ENCODE measurements at places on chromosomes 6 and 20. TPM values are rescaled to one million over a fixed set of nuclear protein-coding genes. Genes with fewer than 3 reads are reported as not detected.
A peak's percentile ranks its signal among the peaks of the same experiment; 100 is the strongest.

GRCh38 chr6:155327326-155328073 lies 13.2 kb upstream of the TFB1M start:
- no peak for DNase-seq
- H3K4me3 ChIP-seq: no peak overlapping the region
- no peaks in the 10 kb centered on the region for H3K4me1 ChIP-seq
- H3K27ac ChIP-seq: no peak overlapping the region

Gene ZSCAN12
- total RNA-seq: 4.2 TPM

Gene LY6G5C
- total RNA-seq: not detected

DNA sequence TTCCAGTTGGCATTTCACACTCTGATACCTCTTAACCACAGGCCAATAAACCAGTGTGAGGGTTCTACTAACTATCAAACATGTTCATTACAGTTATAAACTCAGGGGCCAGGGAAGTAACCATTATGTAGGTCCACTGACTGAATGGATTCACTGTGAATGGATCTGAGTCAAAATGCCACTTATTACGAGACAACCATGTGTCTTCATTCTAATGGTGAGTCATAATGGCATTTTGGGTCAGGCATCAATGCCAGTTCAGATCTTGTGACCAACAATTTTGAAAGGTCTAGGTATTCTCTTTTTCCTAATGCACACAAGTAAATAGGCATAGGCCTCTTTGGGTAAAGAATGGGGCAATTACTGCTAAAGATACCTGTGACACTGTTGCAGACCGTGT lies 112.2 kb upstream of the HEY2 start:
- no peaks in the 10 kb centered on the region for H3K36me3 ChIP-seq
- H3K27ac ChIP-seq: no peak overlapping the region
- no peaks in the 10 kb centered on the region for H3K27me3 ChIP-seq
- DNase-seq: no peak
- H3K4me1 ChIP-seq: no peaks in the 10 kb centered on the region

DNA sequence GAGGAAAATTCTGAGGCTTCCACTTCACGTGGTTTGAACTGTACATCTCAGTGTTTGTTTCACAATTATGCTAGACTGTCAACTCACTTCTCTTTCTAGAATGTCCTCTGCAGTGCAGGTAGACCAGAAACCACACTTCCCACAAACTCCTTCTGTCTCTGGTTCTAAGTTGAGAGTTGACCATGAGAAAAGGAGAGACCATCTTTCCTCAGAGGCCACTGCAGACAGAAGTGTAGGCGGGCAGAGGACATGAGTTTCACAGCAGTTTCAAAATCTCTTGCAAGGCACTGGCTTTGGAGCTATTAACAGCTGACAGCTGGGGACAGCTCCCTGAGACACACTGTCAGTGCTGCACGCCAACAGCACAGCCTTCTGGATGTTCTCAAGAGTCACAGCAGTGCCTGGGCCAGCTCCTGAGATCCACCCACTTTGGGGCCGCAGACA lies 55.4 kb upstream of the MOXD1 start:
- H3K4me3 ChIP-seq: no peak overlapping the region
- no peaks in the 10 kb centered on the region for H3K27me3 ChIP-seq
- no peak for DNase-seq
- H3K36me3 ChIP-seq: peaks cover 33% of the 10 kb centered on the region

DNA sequence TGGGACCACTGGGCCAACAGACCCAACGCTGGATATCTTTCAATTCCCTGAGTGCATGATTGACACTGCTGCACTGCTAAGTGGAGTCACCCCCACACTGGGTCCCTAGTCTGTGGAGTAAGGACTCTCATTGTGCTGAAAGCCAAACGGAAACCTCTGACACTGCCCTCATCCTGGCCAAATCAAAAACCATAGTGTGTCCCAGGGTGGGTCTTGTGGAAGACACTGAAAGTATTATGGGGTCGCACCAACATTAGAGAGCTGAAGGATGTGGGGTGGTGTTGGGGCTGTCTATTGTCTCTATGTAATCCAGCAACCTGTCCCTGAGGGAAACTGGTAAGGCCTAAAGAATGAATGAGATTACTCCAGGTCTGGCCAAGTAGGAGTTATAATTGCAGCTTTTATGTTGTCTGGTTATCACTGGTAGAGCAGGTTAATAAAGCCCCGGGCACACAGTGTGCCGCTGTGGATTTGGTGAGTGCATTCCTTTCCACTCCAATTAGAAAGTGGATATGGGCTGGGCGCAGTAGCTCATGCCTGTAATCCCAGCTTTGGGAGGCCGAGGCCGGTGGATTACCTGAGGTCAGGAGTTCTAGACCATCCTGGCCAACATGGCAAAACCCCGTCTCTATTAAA lies 57.9 kb downstream of the HLA-A start:
- no peak overlapping the region for H3K27ac ChIP-seq
- no peak overlapping the region for H3K4me3 ChIP-seq
- no peak for DNase-seq
- H3K27me3 ChIP-seq: no peaks in the 10 kb centered on the region
- H3K4me1 ChIP-seq: no peaks in the 10 kb centered on the region

GRCh38 chr6:134936476-134936875 lies 13.4 kb downstream of the ALDH8A1 start:
- H3K4me3 ChIP-seq: no peak overlapping the region
- no peaks in the 10 kb centered on the region for H3K27me3 ChIP-seq
- H3K4me1 ChIP-seq: peaks cover 16% of the 10 kb centered on the region
- no peak overlapping the region for H3K27ac ChIP-seq
- DNase-seq: no peak
- H3K36me3 ChIP-seq: no peaks in the 10 kb centered on the region

DNA sequence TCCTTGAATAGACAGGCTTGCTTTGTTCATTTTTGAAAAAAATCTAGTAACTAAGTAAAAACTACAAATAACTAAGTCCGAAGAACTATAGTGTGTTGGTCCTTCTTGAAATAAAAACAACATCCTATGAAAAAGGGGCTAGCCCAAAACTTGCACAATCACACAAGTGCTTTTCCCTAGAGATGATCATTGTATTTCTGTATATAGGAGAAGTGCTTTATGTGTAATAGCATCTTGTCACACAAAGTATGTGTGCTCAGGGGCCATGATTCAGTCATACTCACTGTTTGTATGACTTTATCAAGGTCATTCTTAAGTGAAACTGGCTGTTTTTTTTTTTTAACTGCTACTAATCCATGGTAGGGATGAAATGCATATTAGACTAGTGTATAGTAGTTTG lies 179.8 kb downstream of the DTNBP1 start:
- no peak for DNase-seq
- no peak overlapping the region for H3K4me3 ChIP-seq
- no peak overlapping the region for H3K27ac ChIP-seq
- H3K27me3 ChIP-seq: no peaks in the 10 kb centered on the region
- peaks cover 17% of the 10 kb centered on the region for H3K4me1 ChIP-seq

- no peak overlapping the region for H3K27ac ChIP-seq
- H3K4me1 ChIP-seq: peaks cover 22% of the 10 kb centered on the region
- no peaks in the 10 kb centered on the region for H3K36me3 ChIP-seq
- H3K27me3 ChIP-seq: no peaks in the 10 kb centered on the region
- no peak overlapping the region for H3K4me3 ChIP-seq
- DNase-seq: no peak
Observed at GRCh38 chr20:35451295-35451694, 4.1 kb upstream of the CEP250 start.

GRCh38 chr6:2896741-2897140 lies 6.4 kb downstream of the SERPINB9 start:
- peak; percentile 14 for DNase-seq
- peaks cover 21% of the 10 kb centered on the region for H3K36me3 ChIP-seq
- no peak overlapping the region for H3K27ac ChIP-seq
